ENCODE measurements at places on chromosomes 1 and 21.
A peak's percentile ranks its signal among the peaks of the same experiment; 100 is the strongest.

DNA sequence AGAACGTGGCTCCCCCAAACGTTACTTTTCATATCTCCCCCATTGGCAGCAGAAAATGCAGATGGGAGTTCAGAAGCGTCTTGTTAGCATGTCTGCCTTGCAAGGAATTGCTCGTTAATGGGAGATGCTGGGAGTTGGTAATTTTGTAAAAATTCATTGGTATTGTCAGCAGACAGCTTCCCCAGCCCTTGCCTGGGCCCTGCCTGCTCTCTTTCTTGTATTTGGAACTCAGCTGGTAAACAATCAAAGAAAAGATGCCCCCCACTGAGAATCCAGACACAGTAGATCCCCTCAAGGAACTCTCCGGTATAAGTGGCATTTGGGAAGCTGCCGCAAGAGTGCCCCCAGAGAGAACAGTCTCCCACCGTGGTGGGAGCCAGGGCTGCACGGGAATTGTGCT lies 94.4 kb upstream of the IGSF21 start:
- no peak for DNase-seq

GRCh38 chr1:67308136-67308535 lies 463 bp downstream of the IL12RB2 start:
- DNase-seq = no peak

DNA sequence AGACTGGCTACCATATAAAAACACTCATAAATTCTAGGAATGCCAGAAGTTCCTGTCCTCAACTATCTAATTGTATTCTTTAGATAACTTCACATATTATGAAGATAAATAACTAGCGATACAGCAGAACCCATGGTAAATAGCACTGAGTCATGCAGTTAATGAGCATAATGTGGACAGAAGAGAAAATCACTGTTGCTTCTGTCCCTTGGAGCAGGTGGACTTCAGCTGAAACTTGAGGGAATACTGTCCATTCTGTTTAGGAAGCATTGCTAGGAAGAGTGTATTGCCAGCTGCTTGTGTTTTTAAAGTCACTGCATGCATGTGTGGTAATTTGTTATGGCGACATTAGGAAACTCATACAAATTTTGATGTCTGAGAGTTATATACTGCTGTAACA lies 854.4 kb downstream of the LTN1 start:
- DNase-seq = no peak

DNA sequence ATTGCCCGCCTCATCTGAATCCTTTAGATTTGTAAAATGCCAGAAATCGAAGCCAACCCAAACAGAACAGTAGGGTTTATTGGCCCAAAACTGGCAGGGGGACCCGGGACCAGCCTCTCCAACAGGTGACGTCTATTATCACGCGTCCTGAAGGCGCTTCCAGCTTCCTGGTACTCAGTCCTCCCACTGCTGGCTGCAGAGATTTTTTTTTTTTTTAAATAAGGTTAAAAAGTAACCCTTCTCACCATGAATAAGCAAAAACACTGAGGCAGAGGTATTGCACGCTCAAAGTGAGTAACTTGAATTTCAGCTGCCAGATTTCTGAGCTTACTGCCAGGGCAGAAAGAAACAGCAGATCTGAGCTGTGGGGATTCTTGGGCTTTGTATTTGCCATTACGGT lies 54.4 kb upstream of the GCLM start:
- peak; percentile 54 for DNase-seq

- no peak for DNase-seq
Measured at GRCh38 chr1:227929751-227930472, 17.8 kb downstream of the WNT9A start.

DNA sequence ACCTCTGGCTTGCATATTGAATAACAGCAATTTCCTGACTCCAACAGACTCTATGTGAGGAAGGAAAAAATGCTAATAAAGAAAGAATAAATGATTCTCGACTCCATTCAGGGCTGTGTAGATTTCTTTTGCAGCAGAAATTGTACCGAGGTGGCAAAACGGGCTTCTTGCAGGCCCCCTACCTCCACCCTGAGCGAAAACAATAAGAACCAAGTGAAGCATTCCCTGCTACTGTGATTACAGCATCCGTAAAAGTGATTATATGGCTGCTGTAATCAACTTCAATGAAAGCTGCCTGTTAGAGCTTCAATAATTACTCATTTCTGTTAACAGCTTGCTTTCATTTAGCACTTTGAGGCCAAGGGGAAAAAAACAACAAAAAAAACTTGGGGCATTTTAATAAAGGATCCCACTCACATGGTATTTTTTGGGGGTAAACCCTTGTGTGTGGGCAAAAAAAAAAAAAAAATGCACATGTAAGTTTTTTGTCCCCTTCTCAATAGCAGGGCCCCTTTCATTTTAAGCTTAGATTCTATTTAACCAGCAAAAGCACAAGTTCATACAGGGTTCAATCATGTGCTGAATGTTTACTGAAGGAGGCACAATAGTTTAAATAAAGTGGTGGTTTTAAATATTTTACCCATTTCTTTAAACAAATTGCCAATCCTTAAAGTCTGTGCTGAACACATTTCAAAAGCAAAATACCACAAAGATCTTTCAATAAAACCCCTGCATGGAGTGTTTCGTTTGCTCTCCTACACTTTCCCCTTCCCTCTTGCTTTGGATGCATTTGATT lies 271.6 kb downstream of the LMO4 start:
- DNase-seq = no peak

DNA sequence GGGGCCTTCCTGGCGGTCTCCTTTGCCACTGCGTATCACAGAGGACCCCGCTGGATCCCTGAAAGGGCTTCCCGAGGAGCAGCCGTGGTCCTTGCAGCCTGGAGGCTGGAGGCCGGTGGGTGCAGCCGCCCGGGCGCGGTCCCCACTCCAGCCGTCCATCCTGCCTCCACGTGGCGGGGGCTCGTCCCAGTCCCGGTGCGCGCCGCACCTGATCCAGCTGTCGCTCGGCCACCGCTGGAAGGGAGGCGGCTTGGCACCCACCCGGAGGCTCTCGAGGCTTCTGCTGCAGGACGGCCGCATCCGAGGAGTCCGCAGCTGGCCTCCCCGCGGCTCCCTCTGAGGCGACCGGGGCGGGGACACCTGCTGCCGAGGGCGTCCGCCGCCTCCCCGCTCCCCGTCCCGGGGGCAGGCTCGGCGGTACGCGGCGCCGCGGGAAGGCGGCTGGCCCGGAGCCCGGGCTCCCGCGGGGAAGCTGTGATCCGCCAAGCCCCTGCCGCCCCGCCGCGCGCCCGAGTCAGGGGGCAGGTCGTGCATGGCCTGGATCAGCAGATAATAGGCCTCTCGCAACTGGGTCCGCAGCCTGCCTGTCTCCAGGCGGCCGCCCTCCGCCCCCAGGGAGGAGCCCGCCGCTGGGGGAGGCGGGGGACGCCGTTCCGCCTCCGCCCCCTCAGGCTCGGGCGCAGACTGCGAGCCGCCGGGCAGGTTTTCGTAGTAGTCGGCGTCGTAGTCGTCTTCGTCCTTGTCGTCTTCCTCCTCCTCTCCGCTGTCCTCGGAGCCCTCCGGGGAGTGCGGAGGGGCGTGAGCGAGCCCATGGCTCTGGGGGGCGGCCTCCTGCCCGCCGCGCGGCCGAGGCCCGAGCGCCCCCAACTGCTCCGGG lies at the start of gene SYDE2:
SYDE2 (minus strand) TSS at position 554 of the 877 bp plus-strand sequence; CDS start at position 534, 20 bp downstream.
- peak; percentile 67 for DNase-seq

GRCh38 chr1:159079525-159079924 lies 3.0 kb upstream of the AIM2 start:
- DNase-seq = no peak

DNA sequence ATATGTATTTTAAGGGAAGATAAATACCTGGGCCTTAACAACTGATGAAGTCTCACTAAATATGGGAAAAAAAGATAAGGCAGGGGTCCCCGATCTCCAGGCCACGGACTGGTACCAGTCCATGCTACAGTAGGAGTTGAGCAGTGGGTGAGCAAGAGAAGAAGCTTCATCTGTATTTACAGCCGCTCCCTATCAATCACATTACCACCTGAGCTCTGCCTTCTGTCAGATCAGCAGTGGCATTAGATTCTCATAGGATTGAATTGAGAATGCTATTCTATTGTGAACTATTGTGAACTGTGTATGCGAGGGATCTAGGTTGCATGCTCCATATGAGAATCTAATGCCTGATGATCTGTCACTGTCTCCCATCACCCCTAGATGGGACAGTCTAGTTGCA lies 43.0 kb upstream of the PAXBP1 start:
- DNase-seq = no peak

DNA sequence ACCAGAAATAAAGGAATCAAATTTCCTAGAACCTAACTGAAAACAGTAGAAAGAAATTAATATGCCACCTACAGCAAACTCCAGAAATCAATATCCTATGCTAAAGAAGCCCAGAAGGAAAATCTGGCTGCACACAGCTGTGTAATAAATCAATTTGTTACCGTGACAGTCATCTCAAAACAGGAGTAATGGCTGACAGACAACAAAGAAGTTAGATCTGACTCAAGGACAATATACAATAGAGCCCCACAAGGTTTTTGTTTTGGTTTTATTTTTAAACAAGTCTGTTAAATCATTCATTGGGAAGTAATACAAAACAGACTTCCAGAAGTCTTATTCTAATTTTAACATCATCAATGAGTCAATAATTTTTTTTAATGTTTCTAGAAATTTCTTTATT lies 168.4 kb downstream of the RERE start:
- DNase-seq = no peak

Data from HepG2 (cell line).